ENCODE measurements at places on chromosomes 7 and 10. TPM values are rescaled to one million over a fixed set of nuclear protein-coding genes. Genes with fewer than 3 reads are reported as not detected.

DNA sequence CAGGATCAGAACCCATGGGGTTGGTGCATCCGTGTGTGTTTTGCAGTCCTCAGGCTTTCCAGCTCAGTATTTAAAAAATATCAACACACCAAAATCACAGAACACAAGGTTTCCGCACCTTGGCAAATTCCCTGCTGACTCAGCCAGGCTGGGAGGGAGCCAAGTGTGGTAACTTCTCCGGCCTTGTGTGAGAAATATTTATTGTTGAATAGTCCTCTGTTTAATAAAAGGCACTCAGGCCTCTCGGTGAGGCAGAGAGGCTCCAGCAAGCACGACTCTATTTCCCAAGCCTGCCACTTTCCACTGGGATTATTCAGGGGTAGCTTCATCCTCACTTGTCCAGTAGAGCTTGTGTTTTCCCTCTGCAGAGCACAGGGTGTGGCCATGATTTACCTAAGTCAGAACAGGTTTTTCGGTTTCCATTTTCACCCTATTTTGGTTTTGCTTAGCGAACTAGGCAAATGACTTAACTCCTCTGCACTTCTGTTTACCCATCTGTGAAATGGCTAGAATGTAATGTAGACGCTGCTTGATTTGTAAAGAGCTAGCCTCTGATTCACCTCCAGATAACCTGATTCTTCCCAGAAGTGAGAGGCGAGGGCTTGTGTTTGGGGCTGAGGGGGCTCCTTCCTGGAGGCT, 13.0 kb upstream of the CHST15 start:
- DNase-seq: no peak
- no peak overlapping the region for H3K27ac ChIP-seq
- H3K4me1 ChIP-seq: peaks cover 9% of the 10 kb centered on the region

DNA sequence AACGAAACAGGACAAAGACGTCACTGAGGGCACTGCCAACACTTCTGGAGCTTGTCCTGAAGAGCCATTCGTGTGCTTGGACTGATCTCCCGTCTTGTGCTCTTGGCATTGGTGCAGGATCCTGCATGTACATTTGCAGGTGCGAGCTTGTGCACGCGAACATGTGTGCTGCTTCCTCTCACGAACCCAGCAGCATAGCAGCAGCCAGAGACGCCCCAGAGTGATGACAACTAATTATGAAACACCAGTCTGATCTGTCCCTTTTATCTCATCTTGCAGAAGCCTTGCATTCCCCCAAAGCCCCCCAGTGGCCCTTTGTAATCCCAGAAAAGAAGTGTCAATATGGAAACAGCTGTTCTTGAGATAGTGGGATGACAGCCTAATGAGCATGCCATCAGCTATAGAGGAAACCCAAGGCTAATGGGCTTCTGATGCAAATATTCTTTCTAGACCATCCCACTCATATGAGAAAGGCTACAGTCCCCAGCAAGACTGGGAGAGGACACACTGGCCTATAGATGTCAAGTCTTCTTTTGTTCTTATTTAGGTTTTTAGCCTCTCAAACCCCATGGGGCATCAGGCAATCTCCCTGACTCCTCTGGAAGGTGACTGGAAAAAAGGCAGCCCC, 310.6 kb downstream of the FRMD4A start:
- no peak overlapping the region for H3K27ac ChIP-seq
- no peak for DNase-seq
- no peak overlapping the region for H3K4me3 ChIP-seq
- peaks cover 3% of the 10 kb centered on the region for H3K4me1 ChIP-seq

DNA sequence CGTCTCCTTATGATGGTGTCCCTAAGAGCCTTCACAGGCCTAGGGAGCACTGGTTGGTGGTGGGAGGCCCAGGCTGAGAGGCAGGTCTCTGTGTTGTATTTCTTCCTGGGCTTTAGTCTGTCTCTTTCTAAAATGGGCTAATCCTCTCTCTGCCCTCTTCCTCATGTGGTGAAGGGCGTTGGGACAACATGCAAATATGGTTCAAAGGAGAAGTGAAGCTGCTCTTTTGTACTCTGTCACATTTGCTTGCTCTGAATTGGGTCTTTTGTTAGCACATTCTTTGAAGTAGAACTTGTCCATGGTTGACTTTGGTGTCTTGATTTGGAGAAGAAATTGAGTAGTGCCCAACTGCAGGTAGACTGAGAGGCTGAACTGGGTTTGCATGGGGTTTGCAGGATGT, 814 bp downstream of the HK1 start:
- DNase-seq: no peak
- H3K27ac ChIP-seq: no peak overlapping the region
- peaks cover 5% of the 10 kb centered on the region for H3K27me3 ChIP-seq
- no peak overlapping the region for H3K4me3 ChIP-seq
- H3K4me1 ChIP-seq: no peaks in the 10 kb centered on the region

- no peak for DNase-seq
- H3K27me3 ChIP-seq: no peaks in the 10 kb centered on the region
- peaks cover 28% of the 10 kb centered on the region for H3K36me3 ChIP-seq
- peaks cover 36% of the 10 kb centered on the region for H3K4me1 ChIP-seq
Observed at GRCh38 chr7:135965602-135966001, 11.6 kb downstream of the MTPN start.

- peaks cover 61% of the 10 kb centered on the region for H3K27me3 ChIP-seq
- peaks cover 21% of the 10 kb centered on the region for H3K4me1 ChIP-seq
- H3K36me3 ChIP-seq: no peaks in the 10 kb centered on the region
- peak; percentile 61 for DNase-seq
- no peak overlapping the region for H3K27ac ChIP-seq
Observed at GRCh38 chr10:103493916-103494877, 692 bp downstream of the NEURL1 start.

GRCh38 chr7:55438757-55439525, 73.8 kb downstream of the LANCL2 start:
- no peaks in the 10 kb centered on the region for H3K36me3 ChIP-seq
- no peak overlapping the region for H3K27ac ChIP-seq
- peaks cover 1% of the 10 kb centered on the region for H3K4me1 ChIP-seq
- H3K27me3 ChIP-seq: no peaks in the 10 kb centered on the region
- DNase-seq: no peak

DNA sequence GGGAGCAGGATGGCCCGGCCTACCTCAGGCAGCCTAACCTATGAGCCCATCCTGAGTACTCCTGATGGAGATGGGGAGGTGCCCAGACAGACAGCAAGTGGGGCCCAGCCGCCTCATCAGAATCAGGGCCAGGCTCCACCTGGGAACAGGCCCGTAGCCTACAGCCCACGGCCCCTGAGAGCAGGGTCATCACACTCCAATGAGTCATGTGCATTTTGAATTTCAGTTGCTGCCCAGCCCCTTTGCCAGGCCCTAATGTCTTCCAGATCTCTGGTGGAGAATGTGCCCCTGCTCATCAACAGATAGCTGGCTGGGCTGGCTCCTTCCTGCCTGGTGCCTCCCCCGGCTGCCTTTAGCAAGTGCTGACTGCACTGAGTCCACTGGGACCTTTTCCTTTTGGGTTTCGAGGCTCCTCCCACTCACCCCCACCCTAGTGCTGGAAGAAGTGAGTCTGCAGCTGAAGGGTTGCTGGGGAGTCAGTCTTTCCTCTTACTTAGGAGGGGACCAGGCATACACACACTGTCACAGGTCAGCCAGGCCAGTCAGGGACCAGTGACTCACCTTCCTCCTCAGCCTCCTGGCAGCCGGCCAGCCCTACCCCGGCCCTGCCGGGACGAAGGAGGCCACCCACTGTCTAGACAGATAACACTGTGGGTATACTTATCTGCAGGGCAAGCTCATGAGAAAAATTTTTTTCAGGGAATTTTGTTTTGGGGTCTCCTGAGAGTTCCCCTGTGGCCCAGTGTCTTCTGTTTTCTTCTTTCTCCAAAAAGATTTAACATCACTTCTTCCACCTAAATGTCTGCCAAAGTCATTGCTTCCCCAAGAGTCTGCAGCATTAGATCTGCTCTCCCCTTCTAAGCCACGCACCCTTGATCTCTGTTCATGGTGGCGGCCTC, 9.1 kb upstream of the ASIC3 start:
- peaks cover 14% of the 10 kb centered on the region for H3K4me1 ChIP-seq
- H3K27me3 ChIP-seq: no peaks in the 10 kb centered on the region
- no peaks in the 10 kb centered on the region for H3K36me3 ChIP-seq
- peak overlapping the region; percentile 77 for H3K27ac ChIP-seq
- peak; percentile 73 for DNase-seq

- H3K4me1 ChIP-seq: peaks cover 10% of the 10 kb centered on the region
- no peak for DNase-seq
- H3K36me3 ChIP-seq: no peaks in the 10 kb centered on the region
- H3K4me3 ChIP-seq: no peak overlapping the region
- H3K27me3 ChIP-seq: peaks cover 41% of the 10 kb centered on the region
Observed at GRCh38 chr7:149743476-149744255, 29.7 kb downstream of the ZNF467 start.

DNA sequence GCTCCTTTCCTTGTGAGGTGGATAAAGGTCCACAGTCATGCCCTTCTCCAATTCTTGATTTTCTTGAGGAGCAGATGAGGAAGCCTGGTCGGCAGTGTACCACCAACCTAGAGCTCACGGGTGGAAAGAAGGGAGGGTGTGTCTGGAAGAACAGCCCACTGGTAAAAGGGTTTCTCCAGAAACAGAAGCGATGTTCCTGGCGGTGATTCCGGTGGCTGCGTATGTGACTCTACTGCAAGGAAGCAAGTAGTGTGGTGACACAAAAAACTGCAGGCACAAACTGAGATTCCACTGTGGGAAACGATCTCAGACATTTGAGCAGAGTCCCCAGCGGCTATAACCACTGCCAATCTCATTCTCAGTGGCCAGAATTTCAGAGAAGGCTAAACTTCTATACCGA, 65.9 kb upstream of the ATP6V0A4 start:
- no peaks in the 10 kb centered on the region for H3K27me3 ChIP-seq
- H3K4me3 ChIP-seq: no peak overlapping the region
- DNase-seq: no peak
- H3K36me3 ChIP-seq: no peaks in the 10 kb centered on the region

GRCh38 chr10:123017421-123018165, 8.8 kb downstream of the ACADSB start:
- H3K4me3 ChIP-seq: no peak overlapping the region
- H3K4me1 ChIP-seq: no peaks in the 10 kb centered on the region

DNA sequence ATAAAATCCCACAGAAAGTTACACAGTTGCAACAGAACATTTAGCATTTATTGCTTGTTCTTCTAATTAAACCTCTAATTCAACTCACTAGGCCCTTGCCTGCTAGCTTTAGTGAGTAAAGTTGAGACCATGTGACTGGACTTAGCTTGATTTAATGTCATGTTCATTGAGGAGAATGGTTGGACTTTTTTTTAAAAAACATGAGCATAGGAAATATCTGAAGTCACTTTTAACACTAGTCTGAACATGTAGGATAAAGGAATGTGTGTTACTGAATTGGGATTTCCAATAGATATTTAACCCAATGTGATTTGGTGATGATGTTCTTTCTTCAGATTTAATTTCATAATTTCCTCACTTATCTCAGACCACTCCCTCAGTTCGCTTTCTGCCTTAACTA, 24.6 kb upstream of the GLCCI1 start:
- peak overlapping the region; percentile 96 for H3K27ac ChIP-seq
- peaks cover 4% of the 10 kb centered on the region for H3K36me3 ChIP-seq
- DNase-seq: no peak

DNA sequence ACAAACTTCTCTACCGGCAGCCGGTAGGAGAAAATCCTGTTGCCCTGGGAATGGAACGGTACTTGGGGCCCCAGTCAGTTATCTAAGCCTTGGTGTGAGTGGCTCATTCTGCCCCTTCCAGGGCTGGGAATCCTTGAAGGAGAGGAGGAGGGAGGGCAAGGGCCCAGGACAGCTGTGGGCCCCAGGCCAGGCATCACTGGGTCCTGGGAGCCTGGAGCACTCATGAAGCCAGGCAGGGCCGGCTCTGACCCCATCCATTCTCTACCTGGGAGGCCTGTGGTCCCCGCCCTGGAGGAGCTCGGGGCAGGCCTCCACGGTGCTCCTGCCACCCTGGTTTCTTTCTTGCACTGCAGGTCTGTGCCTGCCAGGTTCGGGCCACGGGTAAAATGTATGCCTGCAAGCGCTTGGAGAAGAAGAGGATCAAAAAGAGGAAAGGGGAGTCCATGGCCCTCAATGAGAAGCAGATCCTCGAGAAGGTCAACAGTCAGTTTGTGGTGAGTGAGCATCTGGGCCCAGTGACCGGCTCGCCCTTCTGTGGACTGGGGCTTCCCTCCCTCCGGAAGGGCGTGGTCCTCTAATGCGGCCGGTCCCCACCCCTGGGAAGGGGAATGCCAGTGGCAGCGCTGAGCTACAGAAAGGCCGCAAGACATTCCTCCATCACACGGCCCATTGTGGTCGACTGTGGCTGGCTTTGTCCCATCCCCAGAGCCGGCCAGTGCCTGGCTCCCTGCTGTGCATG, 111.3 kb downstream of the RGS10 start:
- H3K4me3 ChIP-seq: no peak overlapping the region
- H3K27me3 ChIP-seq: no peaks in the 10 kb centered on the region

GRCh38 chr7:103795107-103795506, 194.4 kb downstream of the RELN start:
- no peaks in the 10 kb centered on the region for H3K4me1 ChIP-seq
- H3K27me3 ChIP-seq: no peaks in the 10 kb centered on the region

GRCh38 chr7:98669329-98670000, 52.4 kb downstream of the NPTX2 start:
- no peaks in the 10 kb centered on the region for H3K36me3 ChIP-seq
- no peak for DNase-seq
- no peak overlapping the region for H3K4me3 ChIP-seq
- H3K27ac ChIP-seq: no peak overlapping the region

GRCh38 chr7:108623220-108623619, 53.5 kb downstream of the DNAJB9 start:
- no peak for DNase-seq
- no peaks in the 10 kb centered on the region for H3K36me3 ChIP-seq
- no peak overlapping the region for H3K27ac ChIP-seq
- no peak overlapping the region for H3K4me3 ChIP-seq
- H3K27me3 ChIP-seq: peaks cover 36% of the 10 kb centered on the region

DNA sequence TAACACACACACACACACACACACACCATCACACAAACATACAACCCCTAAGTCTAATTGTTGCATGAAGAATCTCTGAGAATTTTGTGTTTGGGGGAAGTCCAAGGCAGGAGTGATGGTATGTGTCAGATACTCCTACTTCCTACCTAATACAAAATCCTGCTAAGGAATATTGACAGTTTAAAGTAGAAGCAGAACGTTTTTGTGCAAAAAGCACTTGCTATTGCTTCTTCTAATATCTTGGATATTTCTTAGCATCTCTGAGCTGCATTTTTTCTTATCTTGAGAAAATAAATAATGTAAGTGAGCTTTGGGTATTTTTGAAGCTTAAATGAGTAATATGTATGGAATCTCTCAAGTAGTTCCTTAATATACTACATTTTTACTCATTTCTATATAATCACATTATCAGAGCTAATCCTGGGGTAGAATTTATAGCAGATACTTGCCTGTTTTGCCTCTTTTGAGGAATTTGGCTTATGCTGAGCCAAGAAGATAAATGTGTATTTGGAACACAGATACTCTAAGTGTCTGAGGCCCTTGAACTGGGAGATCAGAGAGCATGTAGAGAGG, 212.3 kb downstream of the DKK1 start:
- no peak for DNase-seq
- H3K27me3 ChIP-seq: no peaks in the 10 kb centered on the region
- H3K4me1 ChIP-seq: no peaks in the 10 kb centered on the region
- H3K36me3 ChIP-seq: no peaks in the 10 kb centered on the region
- H3K4me3 ChIP-seq: no peak overlapping the region

- no peak overlapping the region for H3K27ac ChIP-seq
- DNase-seq: no peak
- no peak overlapping the region for H3K4me3 ChIP-seq
Observed at GRCh38 chr7:19560111-19560883, 148.5 kb downstream of the POLR1F start.

GRCh38 chr7:149773446-149774236, at the start of gene ZNF467:
ZNF467 (minus strand) TSS chr7:149773588; CDS start chr7:149771032, 2,556 bp downstream.
- no peaks in the 10 kb centered on the region for H3K36me3 ChIP-seq
- H3K4me1 ChIP-seq: no peaks in the 10 kb centered on the region
- peak within 1 kb of the TSS; percentile 20 for H3K4me3 ChIP-seq
- DNase-seq: no peak
- H3K27ac ChIP-seq: no peak within 1 kb of the TSS
- peaks cover 31% of the 10 kb centered on the region for H3K27me3 ChIP-seq

The TMEM236 gene
- 0.06 TPM for total RNA-seq

The AGR2 gene
- not detected for total RNA-seq

The CFAP70 gene
- total RNA-seq: 0.80 TPM
